CD4-positive, CD25-positive, alpha-beta regulatory T cell (primary cell): ENCODE measurements at places on chromosomes 4 and X. TPM values are rescaled to one million over a fixed set of nuclear protein-coding genes. Genes with fewer than 3 reads are reported as not detected.

The CAPN6 gene
- not detected for polyA plus RNA-seq

The ASB12 gene
- polyA plus RNA-seq: not detected

The ESX1 gene
- polyA plus RNA-seq: not detected

The ADGRG4 gene
- polyA plus RNA-seq: not detected
